ENCODE measurements at places on chromosomes 3 and 15.

GRCh38 chr3:184952671-184953070, 140.7 kb downstream of the VPS8 start:
- DNase-seq = no peak

GRCh38 chr15:30650012-30650929, 24.3 kb downstream of the ARHGAP11B start:
- DNase-seq = no peak

- no peak for DNase-seq
These were observed 72.4 kb upstream of the MME start for GRCh38 chr3:155007729-155008128.

GRCh38 chr3:194344012-194344411, 7.1 kb downstream of the CPN2 start:
- DNase-seq = no peak

- DNase-seq = no peak
These were observed 3.6 kb downstream of the TAGLN3 start for GRCh38 chr3:112002096-112002971.

- no peak for DNase-seq
These were observed 254.3 kb downstream of the SHQ1 start for GRCh38 chr3:72593881-72594397.

DNA sequence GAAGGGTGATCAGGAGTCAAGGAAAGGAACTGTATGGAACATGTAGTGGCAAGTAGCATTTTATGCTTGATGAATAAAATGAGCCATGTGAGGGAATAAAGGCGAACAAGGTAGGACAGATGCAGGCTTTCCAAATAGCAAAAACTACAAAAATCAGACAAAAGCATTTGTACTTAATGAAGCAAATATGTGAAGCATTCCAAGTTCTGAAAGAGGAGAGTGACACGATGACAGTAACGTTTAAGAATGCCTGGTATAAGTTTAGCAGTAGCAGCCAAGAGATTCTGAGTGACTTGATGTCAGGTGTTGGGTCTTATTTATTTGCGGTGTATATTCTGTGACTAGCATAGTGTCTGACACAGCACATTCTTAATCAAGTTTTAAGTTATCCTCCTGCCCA, 408.2 kb upstream of the RASGRP1 start:
- no peak for DNase-seq

GRCh38 chr3:78112291-78113010, 1072.6 kb downstream of the ROBO2 start:
- DNase-seq = no peak

DNA sequence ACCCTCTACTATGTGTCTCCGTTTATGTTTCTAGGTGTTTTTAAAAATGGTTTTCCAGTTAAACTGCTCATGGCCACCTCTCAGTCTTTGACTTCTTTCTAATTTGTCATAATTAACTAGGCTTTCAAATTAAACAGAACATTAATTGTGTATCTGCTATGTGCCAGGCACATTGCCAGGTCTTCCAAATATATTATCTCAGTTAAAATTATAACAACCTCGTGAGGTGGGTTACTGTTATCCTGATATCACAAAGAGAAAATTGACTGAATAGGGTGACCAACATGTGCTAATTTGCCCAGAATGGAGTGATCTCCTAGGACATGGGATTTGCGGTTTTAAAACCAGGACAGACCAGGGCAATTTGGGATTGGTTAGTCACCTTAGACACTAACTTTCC, 222.4 kb upstream of the TLE3 start:
- no peak for DNase-seq

GRCh38 chr3:114639171-114639570, 345.3 kb downstream of the TIGIT start:
- DNase-seq = no peak

GRCh38 chr3:62370112-62370857, 3.1 kb downstream of the FEZF2 start:
- no peak for DNase-seq

DNA sequence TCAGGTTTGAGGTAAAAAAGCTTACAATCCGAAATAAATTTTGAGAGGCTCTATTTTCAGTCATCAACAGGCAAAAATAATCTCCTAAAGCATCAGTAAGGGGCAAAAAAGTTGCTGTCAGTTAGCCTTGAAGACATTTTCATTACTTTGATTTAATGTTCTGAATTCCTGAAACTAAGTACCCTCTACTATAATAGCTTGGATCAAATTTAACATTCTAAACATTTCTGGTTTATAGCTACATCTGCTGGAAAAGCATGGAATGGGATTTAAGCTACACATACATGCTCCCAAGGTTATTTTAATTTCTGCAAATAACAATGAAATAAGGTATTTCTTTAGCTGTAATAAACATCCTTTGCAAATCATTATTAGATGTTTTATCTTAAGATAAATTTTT, 245.4 kb downstream of the ULK4 start:
- DNase-seq = no peak

DNA sequence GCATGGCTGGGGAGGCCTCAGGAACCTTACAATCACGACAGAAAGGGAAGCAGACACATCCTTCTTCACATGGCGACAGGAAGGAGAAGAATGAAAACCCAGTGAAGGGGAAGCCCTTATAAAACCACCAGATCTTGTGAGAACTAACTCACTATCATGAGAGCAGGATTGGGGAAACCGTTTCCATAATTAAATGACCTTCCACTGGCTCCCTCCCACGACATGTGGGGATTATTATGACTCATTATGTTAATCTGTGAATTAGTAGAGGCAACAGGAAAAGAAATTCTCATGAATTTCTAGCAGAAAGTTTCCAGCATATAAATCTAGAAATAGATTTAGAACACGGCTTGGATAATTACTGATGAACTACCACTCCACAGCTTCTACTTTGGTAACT, 937.3 kb downstream of the ROBO1 start:
- DNase-seq = no peak

DNA sequence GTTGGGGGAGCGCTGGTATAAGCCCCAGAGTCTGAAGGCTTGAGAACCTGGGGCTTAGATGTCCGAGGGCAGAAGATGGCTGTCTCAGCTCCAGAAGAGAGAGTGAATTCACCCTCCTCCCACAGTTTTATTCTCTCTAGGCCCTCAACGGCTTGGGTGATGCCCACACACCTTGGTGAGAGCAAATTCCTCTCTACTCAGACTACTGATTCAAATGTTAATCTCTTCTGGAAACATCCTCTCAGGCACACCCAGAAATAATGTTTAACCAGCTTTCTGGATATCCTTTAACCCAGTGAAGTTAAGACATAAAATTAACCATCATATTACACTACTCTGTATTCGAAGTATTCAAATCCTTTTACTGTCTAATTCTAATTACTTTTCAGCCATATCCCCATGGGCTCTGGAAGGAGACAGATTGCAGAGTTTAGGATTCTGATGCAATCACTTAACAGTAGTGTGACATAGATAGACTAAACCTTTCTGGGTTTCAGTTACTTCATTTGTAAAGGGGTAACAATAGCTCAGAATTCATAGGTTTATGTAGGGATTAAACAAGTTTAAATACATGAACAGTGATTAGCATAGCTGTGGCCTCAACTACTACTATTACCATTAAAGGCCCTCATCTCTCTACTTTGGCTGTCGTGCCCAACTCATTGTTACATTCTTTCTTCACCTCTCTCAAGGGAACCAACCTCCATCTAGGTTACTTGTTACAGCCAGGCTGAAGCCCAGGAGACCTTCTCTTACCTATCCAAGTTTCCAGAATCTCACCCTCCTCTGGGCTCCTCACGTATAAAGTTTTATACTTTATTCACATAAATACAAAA, 25.7 kb upstream of the ANO10 start:
- DNase-seq = no peak

DNA sequence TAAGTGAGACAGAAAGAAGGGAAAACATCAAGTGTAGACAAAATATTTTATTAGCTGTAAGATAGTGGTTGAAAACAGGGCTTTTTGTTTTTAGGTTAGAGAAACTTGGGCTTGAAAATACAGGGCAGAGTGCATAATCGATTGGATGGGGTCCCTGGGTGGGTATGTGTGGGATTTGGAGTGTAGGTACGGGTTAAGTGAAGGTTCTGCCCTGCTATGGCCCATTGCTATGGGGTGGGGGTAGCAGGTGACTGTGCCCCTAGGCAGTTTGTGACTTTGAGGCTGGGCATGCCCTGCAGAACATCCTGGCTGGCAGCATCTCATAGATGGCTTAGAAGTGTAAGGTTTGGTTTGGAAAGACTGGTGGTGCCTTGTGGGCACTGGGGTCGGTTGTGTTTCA, 3.7 kb upstream of the FAM131A start:
- no peak for DNase-seq

- no peak for DNase-seq
These were observed 47.1 kb downstream of the MKRN2 start for GRCh38 chr3:12603969-12604368.

DNA sequence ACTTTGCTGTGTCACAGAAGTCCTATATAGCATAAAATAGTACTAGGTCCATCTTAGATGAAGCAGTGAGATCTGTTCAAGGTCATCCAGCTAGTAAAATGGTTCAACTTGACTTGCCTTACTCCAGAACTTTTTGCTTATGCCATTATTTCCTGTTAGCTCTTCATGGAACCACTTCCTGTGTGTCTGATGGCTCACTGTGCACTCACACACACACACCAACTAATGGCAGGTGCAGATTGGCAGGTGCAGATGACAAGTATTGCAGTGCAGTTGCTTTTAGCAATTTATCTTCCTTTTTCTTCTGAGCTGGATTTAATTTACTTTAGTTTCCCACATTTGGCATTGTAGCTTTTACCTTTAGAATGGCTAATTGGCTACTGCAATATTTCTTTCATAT, 29.8 kb downstream of the GOLGA8S start:
- no peak for DNase-seq

DNA sequence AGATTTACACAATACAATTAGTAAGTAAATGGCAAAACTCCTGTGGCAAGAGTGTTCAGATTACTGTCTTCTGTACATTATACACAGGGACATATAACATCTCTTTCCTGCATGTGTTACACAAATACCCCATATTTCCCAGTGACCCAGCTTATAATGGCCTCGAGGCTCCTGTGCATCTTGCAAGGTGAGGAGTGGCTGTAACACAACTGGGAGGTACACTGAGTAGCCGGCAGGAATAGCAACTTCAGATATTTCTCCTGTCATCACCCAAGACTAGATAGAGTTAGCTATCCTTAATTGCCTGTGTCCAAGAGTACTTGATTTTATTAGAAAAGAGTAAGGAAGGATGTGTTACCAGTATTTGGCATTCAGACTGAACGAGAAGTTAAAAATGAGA, 5.6 kb downstream of the GMPS start:
- DNase-seq = no peak

GRCh38 chr3:139509631-139510030, 29.9 kb downstream of the RBP1 start:
- DNase-seq = no peak

GRCh38 chr3:138364356-138365252, 16.2 kb downstream of the MRAS start:
- DNase-seq = no peak

- DNase-seq = no peak
These were observed 242.1 kb upstream of the PDZRN3 start for GRCh38 chr3:73866846-73867245.

DNA sequence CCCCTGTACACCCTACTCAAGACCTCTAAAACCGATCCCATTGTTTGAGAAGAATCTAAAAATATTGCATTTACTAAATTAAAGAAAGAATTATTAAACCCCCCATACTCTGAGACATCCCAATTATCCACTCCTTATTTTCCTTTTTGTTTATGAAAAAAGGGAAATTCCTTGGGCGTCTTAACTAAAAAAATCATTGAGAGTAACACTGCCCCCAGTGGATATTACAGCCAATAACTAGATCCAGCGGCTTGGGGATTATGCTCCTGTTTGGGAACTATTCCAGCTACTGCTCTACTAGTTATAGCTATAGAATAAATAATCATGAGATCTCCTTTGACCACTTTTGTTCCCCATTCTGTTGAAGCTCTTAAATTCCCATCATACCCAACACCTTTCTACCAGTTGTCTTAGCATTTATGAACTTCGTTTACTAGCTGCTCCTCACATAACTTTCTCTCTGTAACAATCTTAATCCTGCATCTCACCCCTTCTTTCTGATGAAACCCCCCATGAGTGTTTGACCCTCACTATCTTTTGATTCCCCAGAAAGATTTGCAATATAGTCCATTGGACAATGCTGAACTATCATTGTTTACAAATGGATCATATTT, 12.7 kb upstream of the CFAP91 start:
- DNase-seq = no peak

- DNase-seq = peak; percentile 3
These were observed 16.7 kb upstream of the EIF1B start for GRCh38 chr3:40292637-40293349.

Data from NCI-H2227 treated with DMSO at 0.1 percent for 48 hours (cell line).